Naive thymus-derived CD8-positive, alpha-beta T cell (primary cell): ENCODE measurements at places on chromosomes 5 and 9. TPM values are rescaled to one million over a fixed set of nuclear protein-coding genes. Genes with fewer than 3 reads are reported as not detected.

MAN2A1 gene
- polyA plus RNA-seq = 17.5 TPM

PPIC gene
- not detected for polyA plus RNA-seq

REEP5 gene
- 35.5 TPM for polyA plus RNA-seq

ARHGEF28 gene
- polyA plus RNA-seq = not detected

CNTFR gene
- not detected for polyA plus RNA-seq

LRRC14B gene
- polyA plus RNA-seq = not detected

ANKHD1 gene
- 82.8 TPM for polyA plus RNA-seq

LEAP2 gene
- polyA plus RNA-seq = 2.1 TPM

PTPA gene
- 14.2 TPM for polyA plus RNA-seq

GRCh38 chr5:132485641-132486317 lies 4.8 kb downstream of the IRF1 start:
- H3K27ac ChIP-seq = peak overlapping the region; percentile 95
- peaks cover 75% of the 10 kb centered on the region for H3K4me1 ChIP-seq
- H3K36me3 ChIP-seq = peaks cover 48% of the 10 kb centered on the region

DNA sequence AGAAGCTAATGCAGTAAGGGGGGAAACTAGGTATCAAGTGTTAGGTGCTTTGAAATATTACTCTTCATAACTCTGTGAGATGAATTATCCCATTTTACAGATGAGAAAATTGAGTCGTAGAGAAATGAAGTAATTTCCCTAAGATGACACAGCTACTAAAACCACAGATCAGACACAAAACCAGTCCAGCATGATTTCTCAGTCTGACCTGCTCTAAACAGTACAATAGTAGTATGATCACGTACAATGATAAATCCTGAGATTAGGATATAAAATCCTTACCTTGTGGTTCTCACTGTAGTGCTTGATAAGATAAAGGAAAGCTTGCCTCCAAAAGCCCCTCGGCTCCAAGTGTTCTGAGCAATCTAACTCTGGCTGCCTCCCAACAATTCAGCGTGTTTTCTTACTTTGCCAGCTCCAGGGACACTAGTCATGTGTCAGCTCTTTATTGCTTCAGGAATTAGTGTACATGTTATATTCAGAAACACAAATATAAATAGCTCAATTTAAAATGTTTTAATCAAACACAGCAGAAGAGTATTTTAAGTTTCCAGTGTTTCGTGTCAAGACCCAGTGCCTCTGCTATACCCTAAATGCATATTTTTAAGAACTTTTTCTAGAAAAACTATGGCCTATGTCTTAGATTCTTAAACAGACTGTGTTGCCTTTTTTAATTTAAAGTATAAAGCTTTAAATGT lies 243.6 kb downstream of the DENND1A start:
- no peak for DNase-seq
- H3K4me3 ChIP-seq = no peak overlapping the region
- H3K27me3 ChIP-seq = no peaks in the 10 kb centered on the region
- peaks cover 11% of the 10 kb centered on the region for H3K36me3 ChIP-seq
- peaks cover 39% of the 10 kb centered on the region for H3K4me1 ChIP-seq

DNA sequence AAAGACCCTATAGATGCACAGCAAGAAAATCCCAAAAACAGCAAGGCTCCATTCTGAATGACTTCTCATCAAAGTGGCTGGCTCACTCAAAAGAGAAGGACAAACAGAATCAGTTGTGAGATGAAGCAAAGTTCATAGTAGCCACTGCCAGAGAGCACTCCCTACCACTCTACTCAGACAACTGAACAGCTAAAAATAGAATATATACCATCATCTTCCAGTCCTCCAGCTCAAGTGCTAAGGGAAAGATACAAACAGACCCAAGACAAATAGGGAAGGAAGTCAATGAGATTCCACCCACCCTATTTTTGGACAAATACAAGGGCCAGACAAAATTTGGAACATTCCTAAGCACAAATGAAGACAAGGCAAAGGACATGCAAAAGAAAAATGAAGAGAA lies 20.6 kb downstream of the GNAQ start:
- peak overlapping the region; percentile 67 for H3K4me3 ChIP-seq
- DNase-seq = no peak
- peaks cover 4% of the 10 kb centered on the region for H3K36me3 ChIP-seq
- H3K27me3 ChIP-seq = no peaks in the 10 kb centered on the region
- peak overlapping the region; percentile 64 for H3K27ac ChIP-seq
- H3K4me1 ChIP-seq = peaks cover 70% of the 10 kb centered on the region

DNA sequence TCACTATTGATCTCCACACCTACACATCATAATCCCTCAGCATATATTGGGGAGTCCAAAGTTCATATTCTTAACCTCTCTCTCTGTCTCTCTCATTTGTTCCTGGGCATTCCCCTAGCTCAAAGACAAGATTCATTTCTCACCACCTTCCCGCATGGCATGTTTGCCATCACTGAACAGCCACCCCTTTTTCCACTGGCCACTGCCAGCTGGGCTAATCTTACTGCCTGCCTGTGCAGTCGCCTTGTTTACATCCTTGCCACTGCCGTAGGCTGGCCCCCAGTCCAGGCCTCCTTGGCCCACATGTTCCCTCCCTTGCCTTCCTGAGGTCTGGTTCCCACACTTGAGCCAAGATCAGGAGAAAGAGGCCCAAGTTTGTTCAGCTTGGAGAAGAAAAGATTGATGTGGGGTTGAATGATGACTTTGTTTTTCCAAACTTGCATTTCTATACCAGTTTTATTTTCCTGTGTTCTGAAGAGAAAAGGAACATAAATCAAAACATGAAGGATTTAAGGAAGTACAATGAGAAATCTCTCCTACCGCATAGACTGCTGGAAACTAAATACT lies 80.2 kb downstream of the PLAC8L1 start:
- no peaks in the 10 kb centered on the region for H3K27me3 ChIP-seq
- H3K36me3 ChIP-seq = no peaks in the 10 kb centered on the region
- no peak overlapping the region for H3K4me3 ChIP-seq
- no peak overlapping the region for H3K27ac ChIP-seq
- no peaks in the 10 kb centered on the region for H3K4me1 ChIP-seq

DNA sequence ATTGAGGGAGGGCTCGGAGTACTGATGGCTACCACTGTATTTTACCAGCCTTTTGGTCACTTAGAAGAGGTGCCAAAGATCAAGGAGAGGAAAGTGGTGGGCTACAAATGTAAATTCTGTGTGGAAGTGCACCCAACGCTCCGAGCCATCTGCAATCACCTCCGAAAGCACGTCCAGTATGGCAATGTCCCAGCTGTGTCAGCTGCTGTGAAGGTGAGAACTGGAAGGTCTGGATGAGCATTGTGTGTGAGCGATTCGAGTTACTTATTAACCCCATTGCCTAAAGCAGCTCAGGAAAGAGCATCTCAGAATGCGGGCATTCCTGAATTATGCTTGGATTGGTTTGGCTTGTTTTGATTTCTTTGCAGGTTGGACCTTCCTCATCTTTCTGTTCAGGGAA lies 67.5 kb downstream of the ZNF462 start:
- H3K4me3 ChIP-seq = no peak overlapping the region
- H3K27me3 ChIP-seq = no peaks in the 10 kb centered on the region
- DNase-seq = no peak

DNA sequence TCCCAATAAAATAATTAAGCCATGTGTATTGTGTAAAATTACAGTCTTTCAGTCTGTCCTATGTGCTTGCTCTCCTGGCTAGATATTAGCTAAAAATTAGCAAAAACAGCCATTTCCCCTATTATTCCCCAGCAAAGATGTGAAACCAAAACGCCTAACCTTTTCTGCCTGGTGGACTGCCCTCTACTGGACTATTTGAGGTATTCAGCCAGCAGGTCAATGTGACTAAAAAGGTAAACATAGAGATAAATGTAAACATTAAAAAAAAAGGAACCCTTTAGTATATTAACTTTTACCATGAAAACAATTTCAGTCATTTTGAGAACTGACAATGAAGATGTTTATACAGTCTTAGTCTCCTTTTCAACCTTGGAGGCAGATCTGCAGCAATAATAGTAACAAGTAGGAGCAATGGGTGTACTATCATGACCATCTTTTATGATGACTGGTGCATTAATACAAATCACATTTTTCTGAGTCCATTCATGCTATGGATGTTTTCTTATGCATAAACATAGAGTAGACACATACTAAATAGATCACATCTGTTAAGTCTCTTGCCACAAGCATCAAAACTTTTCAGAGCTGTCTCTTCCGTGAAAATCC lies 10.1 kb downstream of the ATG12 start:
- H3K4me1 ChIP-seq = peaks cover 19% of the 10 kb centered on the region
- H3K27me3 ChIP-seq = no peaks in the 10 kb centered on the region
- H3K36me3 ChIP-seq = peaks cover 84% of the 10 kb centered on the region
- peak overlapping the region; percentile 2 for H3K27ac ChIP-seq
- H3K4me3 ChIP-seq = no peak overlapping the region

- H3K4me1 ChIP-seq = no peaks in the 10 kb centered on the region
- peaks cover 7% of the 10 kb centered on the region for H3K27me3 ChIP-seq
- H3K4me3 ChIP-seq = no peak overlapping the region
- DNase-seq = no peak
- H3K27ac ChIP-seq = no peak overlapping the region
Observed at GRCh38 chr9:122340161-122340560, 30.7 kb upstream of the PTGS1 start.

GRCh38 chr5:123279136-123279535 lies 144.1 kb downstream of the CEP120 start:
- H3K4me3 ChIP-seq = no peak overlapping the region
- no peak for DNase-seq
- no peak overlapping the region for H3K27ac ChIP-seq

DNA sequence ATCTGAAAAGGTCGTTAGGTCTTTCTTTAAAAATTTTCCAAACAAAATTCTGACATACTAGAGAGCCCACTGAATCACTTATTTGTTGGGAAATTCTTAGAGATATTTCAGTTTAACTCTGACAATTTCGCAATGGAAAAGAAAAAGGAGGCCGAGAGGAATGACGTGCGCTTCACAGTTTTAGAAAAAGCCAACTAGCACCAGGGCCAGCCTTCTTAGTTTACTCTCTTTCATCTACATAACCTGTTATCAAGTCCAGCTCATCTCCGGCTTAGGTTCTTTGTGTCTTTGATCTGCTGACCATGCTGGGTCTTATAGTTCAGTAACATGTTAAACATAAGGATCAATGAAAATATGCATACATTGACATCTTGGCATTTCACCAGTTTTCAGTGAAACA lies 201.7 kb upstream of the TAS2R1 start:
- DNase-seq = no peak
- H3K4me3 ChIP-seq = no peak overlapping the region
- no peak overlapping the region for H3K27ac ChIP-seq
- no peaks in the 10 kb centered on the region for H3K4me1 ChIP-seq
- H3K27me3 ChIP-seq = no peaks in the 10 kb centered on the region
- H3K36me3 ChIP-seq = no peaks in the 10 kb centered on the region

- H3K27me3 ChIP-seq = no peaks in the 10 kb centered on the region
- H3K4me3 ChIP-seq = no peak overlapping the region
- no peak for DNase-seq
- H3K36me3 ChIP-seq = peaks cover 64% of the 10 kb centered on the region
Observed at GRCh38 chr5:72294473-72294872, 25.6 kb downstream of the MRPS27 start.

- no peak overlapping the region for H3K27ac ChIP-seq
- H3K4me3 ChIP-seq = peak overlapping the region; percentile 68
- no peaks in the 10 kb centered on the region for H3K36me3 ChIP-seq
- H3K4me1 ChIP-seq = peaks cover 5% of the 10 kb centered on the region
Observed at GRCh38 chr5:159972538-159973362, 36.2 kb upstream of the TTC1 start.

DNA sequence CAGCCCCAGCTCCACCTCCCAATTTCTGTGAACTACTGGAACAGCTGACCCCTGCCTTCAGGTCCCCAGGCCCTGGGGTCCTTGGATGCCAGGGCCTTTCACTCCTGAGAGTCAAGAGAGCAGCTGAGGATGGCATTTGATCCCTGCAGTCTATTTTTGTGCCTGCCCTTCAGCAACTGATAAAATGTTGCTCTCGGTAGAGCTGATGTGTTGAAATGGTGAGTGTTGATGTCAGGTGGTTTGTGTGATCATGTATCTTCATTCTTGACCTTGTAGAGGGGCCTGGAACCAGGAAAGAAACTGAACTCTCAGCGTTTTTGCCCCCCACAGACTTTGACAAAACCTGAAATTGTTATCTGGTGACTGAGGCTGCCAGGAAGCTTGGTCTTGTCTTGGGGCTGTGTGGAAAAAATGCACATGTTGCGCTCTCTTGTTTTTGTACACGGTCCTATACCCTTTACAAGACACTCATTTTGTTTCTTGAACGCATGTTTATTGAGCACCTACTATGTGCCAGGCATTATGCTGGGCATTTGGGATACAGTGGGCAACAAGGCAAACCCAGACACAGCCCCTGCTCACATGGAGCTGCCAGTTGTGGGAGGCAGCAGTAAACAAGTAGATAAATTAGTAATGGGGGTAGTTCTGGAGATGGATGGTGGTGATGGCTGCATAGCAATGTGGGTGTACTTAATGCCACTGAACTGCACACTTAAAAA lies 78.3 kb downstream of the PPARGC1B start:
- H3K4me3 ChIP-seq = no peak overlapping the region
- peaks cover 5% of the 10 kb centered on the region for H3K4me1 ChIP-seq
- H3K36me3 ChIP-seq = no peaks in the 10 kb centered on the region
- no peaks in the 10 kb centered on the region for H3K27me3 ChIP-seq
- no peak for DNase-seq
- no peak overlapping the region for H3K27ac ChIP-seq

GRCh38 chr5:73412597-73412988 lies 36.0 kb downstream of the FOXD1 start:
- no peak overlapping the region for H3K27ac ChIP-seq
- no peak for DNase-seq
- H3K36me3 ChIP-seq = peaks cover 3% of the 10 kb centered on the region
- H3K27me3 ChIP-seq = peaks cover 60% of the 10 kb centered on the region
- H3K4me1 ChIP-seq = no peaks in the 10 kb centered on the region

DNA sequence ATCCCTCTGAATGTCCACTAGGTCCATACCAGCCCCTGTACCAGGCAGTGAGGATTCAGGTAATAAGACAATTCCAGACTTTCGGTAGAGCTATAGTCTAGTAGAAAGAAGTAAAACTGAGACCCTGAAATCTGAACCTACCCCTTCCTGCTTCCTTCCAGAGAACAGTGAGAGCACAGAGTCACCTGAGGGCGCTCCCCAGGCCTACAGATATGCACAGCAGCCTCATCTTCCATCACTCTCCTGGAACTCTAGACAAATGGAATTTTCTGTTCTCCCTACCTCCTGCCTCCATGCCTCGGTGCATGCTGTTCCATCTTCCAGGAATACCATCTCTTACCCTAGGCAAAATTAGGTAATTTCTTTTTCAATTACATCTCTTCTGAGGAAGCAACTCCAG lies 3.1 kb upstream of the GNA14 start:
- DNase-seq = no peak
- no peak overlapping the region for H3K4me3 ChIP-seq

- H3K27ac ChIP-seq = no peak overlapping the region
- H3K4me1 ChIP-seq = no peaks in the 10 kb centered on the region
- H3K27me3 ChIP-seq = peaks cover 21% of the 10 kb centered on the region
- H3K4me3 ChIP-seq = no peak overlapping the region
- H3K36me3 ChIP-seq = no peaks in the 10 kb centered on the region
Observed at GRCh38 chr5:135456238-135457099, 4.3 kb upstream of the TIFAB start.

- H3K27me3 ChIP-seq = peaks cover 14% of the 10 kb centered on the region
- H3K4me3 ChIP-seq = no peak overlapping the region
- H3K4me1 ChIP-seq = no peaks in the 10 kb centered on the region
- DNase-seq = no peak
- no peak overlapping the region for H3K27ac ChIP-seq
- H3K36me3 ChIP-seq = no peaks in the 10 kb centered on the region
Observed at GRCh38 chr9:3955305-3955687, 344.6 kb downstream of the GLIS3 start.

GRCh38 chr9:109640580-109641371 lies 139.2 kb upstream of the PALM2AKAP2 start:
- peaks cover 23% of the 10 kb centered on the region for H3K27me3 ChIP-seq
- no peak overlapping the region for H3K27ac ChIP-seq
- no peak overlapping the region for H3K4me3 ChIP-seq
- no peak for DNase-seq
- H3K36me3 ChIP-seq = peaks cover 7% of the 10 kb centered on the region
